ENCODE measurements at places on chromosomes 1 and 21. TPM values are rescaled to one million over a fixed set of nuclear protein-coding genes. Genes with fewer than 3 reads are reported as not detected.

Gene NOS1AP
- total RNA-seq, result 0.16 TPM

Gene ATAD3B
- 17.9 TPM for total RNA-seq

Gene RGS13
- not detected for total RNA-seq

Gene AVPR1B
- not detected for total RNA-seq

Gene RIIAD1
- total RNA-seq, result not detected

Gene KIF17
- total RNA-seq, result 19.1 TPM

Gene DR1
- 12.6 TPM for total RNA-seq

Gene IPO13
- 14.7 TPM for total RNA-seq

Gene PPIAL4G
- not detected for total RNA-seq

Gene TBX19
- total RNA-seq, result 0.94 TPM

Gene DNALI1
- 1.2 TPM for total RNA-seq

Gene GNG12
- 245 TPM for total RNA-seq

Gene WNT3A
- not detected for total RNA-seq

Gene CLEC20A
- total RNA-seq, result not detected

Gene HMGCS2
- total RNA-seq, result not detected

Gene UBE2Q1
- total RNA-seq, result 23.2 TPM

Gene CHI3L1
- total RNA-seq, result not detected

Gene NUP210L
- total RNA-seq, result 0.16 TPM

Gene C21orf91
- 3.7 TPM for total RNA-seq

Gene TFF2
- not detected for total RNA-seq

Gene AADACL3
- not detected for total RNA-seq

Gene BEND5
- 0.16 TPM for total RNA-seq

Gene PITHD1
- 41.0 TPM for total RNA-seq

Gene RNF19B
- total RNA-seq, result 13.8 TPM

Gene PIGR
- not detected for total RNA-seq

Gene BATF3
- total RNA-seq, result 1.0 TPM

Gene SRM
- total RNA-seq, result 10.4 TPM

Gene MT1HL1
- total RNA-seq, result not detected

Gene PLA2G2C
- not detected for total RNA-seq

Gene RHOU
- 0.97 TPM for total RNA-seq

Gene RHD
- total RNA-seq, result not detected

Gene IRF6
- total RNA-seq, result 1.5 TPM

Gene MFSD2A
- 0.32 TPM for total RNA-seq

Gene PRKAB2
- 7.7 TPM for total RNA-seq

Gene MAB21L3
- not detected for total RNA-seq

Gene LGR6
- total RNA-seq, result not detected

Gene CHODL
- 0.16 TPM for total RNA-seq

Gene DSCAM
- not detected for total RNA-seq

Gene UBXN10
- total RNA-seq, result not detected

Gene TRABD2B
- not detected for total RNA-seq

Gene FMOD
- total RNA-seq, result 0.65 TPM

Gene EYA3
- total RNA-seq, result 18.2 TPM

Gene AGO3
- 4.4 TPM for total RNA-seq

Gene KCNJ9
- total RNA-seq, result not detected

Gene CLCNKA
- total RNA-seq, result not detected

Gene LCE1D
- total RNA-seq, result not detected

Gene LPAR3
- not detected for total RNA-seq

Gene TCHHL1
- not detected for total RNA-seq

Gene CD1B
- total RNA-seq, result not detected

Gene MXRA8
- total RNA-seq, result 0.38 TPM

Gene KRTAP13-2
- not detected for total RNA-seq

Gene CFHR2
- not detected for total RNA-seq

Measured in bladder microvascular endothelial cell (primary cell).